ENCODE measurements at places on chromosomes 2 and 18. TPM values are rescaled to one million over a fixed set of nuclear protein-coding genes. Genes with fewer than 3 reads are reported as not detected.

The LAMA1 gene
- polyA plus RNA-seq = 0.41 TPM

The KIAA2012 gene
- not detected for polyA plus RNA-seq

The MYO7B gene
- polyA plus RNA-seq = 1.1 TPM

The EGR4 gene
- not detected for polyA plus RNA-seq

The SYT4 gene
- 0.38 TPM for polyA plus RNA-seq

DNA sequence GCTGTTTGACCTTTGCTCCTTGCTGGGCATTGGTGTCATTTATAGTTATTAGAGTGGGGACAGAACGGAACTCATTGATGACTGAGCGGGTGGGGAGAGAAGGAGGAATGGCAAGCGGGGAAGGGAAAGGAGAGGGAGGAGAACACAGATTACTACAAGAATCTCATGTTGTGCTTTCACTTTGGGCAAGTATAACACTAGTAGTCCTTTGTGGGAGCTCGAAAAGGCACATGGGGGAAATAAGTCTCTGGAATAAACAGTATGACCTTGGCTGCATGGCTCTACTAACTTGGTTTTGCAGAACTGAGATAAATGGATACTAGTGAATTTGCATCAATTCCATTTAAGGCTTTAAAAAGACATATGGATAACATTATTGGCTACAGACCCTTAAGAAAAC, 161.7 kb upstream of the NABP1 start:
- no peak overlapping the region for H3K4me3 ChIP-seq
- no peak for DNase-seq
- H3K36me3 ChIP-seq = no peaks in the 10 kb centered on the region
- peaks cover 4% of the 10 kb centered on the region for H3K27me3 ChIP-seq
- no peak overlapping the region for H3K27ac ChIP-seq

- no peaks in the 10 kb centered on the region for H3K4me1 ChIP-seq
- no peaks in the 10 kb centered on the region for H3K27me3 ChIP-seq
- DNase-seq = peak; percentile 59
- H3K4me3 ChIP-seq = no peak overlapping the region
Measured at GRCh38 chr18:23994361-23994902, 20.1 kb upstream of the TTC39C start.

GRCh38 chr2:68931799-68932198, 20.9 kb downstream of the GKN2 start:
- H3K27ac ChIP-seq = no peak overlapping the region
- H3K4me3 ChIP-seq = no peak overlapping the region
- H3K36me3 ChIP-seq = no peaks in the 10 kb centered on the region
- H3K27me3 ChIP-seq = no peaks in the 10 kb centered on the region

DNA sequence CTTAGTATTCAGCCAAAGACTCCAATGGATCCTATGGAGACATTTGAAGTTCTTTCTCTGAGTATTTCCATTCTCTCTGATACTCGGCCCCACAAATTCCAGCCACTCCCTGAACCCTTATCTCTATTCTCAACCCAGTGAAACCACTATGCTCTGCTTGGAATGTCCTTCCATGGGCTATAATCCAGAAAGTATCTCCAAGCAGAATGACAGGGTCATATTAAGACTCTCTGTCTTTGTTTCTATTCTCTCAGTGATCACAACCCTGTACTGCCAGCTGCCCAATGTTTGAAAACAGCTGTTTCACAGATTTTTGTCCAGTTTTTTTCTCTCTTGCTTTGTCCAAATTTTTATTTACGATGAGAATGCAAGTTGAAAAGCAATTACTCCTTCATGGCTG, 21.9 kb downstream of the CHMP3 start:
- no peaks in the 10 kb centered on the region for H3K36me3 ChIP-seq
- no peaks in the 10 kb centered on the region for H3K4me1 ChIP-seq
- no peak overlapping the region for H3K4me3 ChIP-seq
- no peaks in the 10 kb centered on the region for H3K27me3 ChIP-seq

- no peaks in the 10 kb centered on the region for H3K27me3 ChIP-seq
- no peaks in the 10 kb centered on the region for H3K36me3 ChIP-seq
- H3K4me1 ChIP-seq = no peaks in the 10 kb centered on the region
- DNase-seq = no peak
- no peak overlapping the region for H3K27ac ChIP-seq
Measured at GRCh38 chr2:158034198-158034866, 67.3 kb upstream of the UPP2 start.

DNA sequence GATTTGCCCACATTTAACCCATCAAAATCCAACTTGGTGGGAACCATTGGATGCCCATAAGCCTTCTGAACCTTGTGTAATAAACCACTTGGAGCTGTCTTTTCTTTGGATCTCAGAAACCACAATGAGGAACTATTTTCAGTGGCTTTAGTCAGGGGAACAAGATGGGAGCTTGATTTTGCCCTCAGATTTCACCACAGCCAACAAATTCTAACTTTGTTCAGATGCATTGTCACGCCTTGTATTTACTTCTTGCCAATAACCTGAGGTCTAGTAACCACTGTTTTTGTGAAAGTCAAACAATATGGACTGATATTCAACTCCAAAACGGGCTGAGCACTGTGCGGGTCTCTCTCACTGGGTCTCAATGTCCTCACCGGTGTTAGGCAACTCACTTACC, 508.2 kb downstream of the TNS1 start:
- no peak for DNase-seq
- no peak overlapping the region for H3K4me3 ChIP-seq
- H3K36me3 ChIP-seq = no peaks in the 10 kb centered on the region
- no peak overlapping the region for H3K27ac ChIP-seq
- no peaks in the 10 kb centered on the region for H3K27me3 ChIP-seq
- H3K4me1 ChIP-seq = no peaks in the 10 kb centered on the region

Measured in aorta (tissue), 5 donors.